ENCODE measurements at places on chromosomes 4 and X.

GRCh38 chr4:53005808-53006207, 143.7 kb downstream of the RASL11B start:
- no peak for DNase-seq

GRCh38 chr4:105765690-105766407, 57.3 kb downstream of the GSTCD start:
- DNase-seq = no peak

DNA sequence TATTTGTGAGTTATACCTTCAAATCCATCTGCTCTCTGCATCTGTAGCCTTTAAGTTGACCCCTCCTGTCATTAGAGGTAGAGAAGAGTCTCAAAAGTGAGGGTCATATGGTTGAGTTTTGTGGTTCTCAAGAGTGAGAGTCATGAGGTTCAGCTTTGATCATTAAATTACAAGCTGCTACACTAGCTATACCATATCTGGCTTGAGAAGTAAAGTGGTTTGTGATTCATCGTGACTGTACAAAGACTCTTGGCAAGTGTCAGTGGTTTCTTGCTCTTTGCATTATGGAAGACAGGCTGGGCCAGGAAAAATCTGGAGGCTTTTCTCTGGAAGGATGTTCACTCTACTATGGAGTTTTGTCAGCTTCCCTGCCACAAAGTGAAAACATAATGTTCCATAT, 170.6 kb downstream of the ZC4H2 start:
- no peak for DNase-seq

DNA sequence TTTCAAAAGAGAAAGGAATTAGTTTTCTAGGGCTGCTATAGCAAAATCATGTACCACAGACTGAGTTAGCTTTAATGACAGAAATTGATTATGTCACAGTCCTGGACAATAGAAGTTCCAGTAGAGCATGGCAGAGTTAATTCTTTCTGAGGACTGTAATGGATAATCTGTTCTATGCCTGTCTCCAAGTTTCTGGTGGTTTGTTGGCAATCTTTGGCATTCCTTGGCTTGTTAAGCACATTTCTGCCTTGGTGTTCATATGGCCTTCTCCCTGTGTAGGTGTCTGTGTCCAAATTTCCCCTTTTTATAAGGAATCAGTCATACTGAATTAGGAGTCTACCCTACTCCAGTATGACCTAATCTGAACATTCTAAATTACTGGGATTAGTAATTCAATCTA, 336.1 kb upstream of the PABPC4L start:
- no peak for DNase-seq
